ENCODE measurements at places on chromosomes 4 and X. TPM values are rescaled to one million over a fixed set of nuclear protein-coding genes. Genes with fewer than 3 reads are reported as not detected.

TNIP2 gene
- total RNA-seq: 42.5 TPM

STOX2 gene
- 4.1 TPM for total RNA-seq

PIR gene
- 54.4 TPM for total RNA-seq

ALB gene
- not detected for total RNA-seq

SEPTIN6 gene
- 9.9 TPM for total RNA-seq

ANOS1 gene
- 0.05 TPM for total RNA-seq
